Purkinje cell (primary cell): ENCODE measurements at places on chromosomes 12 and 14. TPM values are rescaled to one million over a fixed set of nuclear protein-coding genes. Genes with fewer than 3 reads are reported as not detected.

SYT1 gene
- 20.2 and 227 TPM in 2 replicates for polyA plus RNA-seq

GARIN6 gene
- 0.91 and 2.3 TPM in 2 replicates for polyA plus RNA-seq

SLC48A1 gene
- polyA plus RNA-seq, result 75.7 and 80.1 TPM in 2 replicates

CD9 gene
- 15.1 and 21.2 TPM in 2 replicates for polyA plus RNA-seq

EMP1 gene
- not detected in 2 replicates for polyA plus RNA-seq

CCDC92 gene
- polyA plus RNA-seq, result 54.8 and 78.4 TPM in 2 replicates

KCNC2 gene
- 8.1 TPM in 1 of 2 replicates, not detected in the other for polyA plus RNA-seq

HOXC4 gene
- polyA plus RNA-seq, result not detected in 2 replicates

CMA1 gene
- polyA plus RNA-seq, result not detected in 2 replicates
